Activated CD4-positive, alpha-beta T cell treated with anti-CD3 and anti-CD28 coated beads for 4 hours (primary cell): ENCODE measurements at places on chromosomes 13 and 19.
A peak's percentile ranks its signal among the peaks of the same experiment; 100 is the strongest.

- no peak for DNase-seq
These were observed 985 bp upstream of the KCNK6 start for GRCh38 chr19:38318660-38319059.

DNA sequence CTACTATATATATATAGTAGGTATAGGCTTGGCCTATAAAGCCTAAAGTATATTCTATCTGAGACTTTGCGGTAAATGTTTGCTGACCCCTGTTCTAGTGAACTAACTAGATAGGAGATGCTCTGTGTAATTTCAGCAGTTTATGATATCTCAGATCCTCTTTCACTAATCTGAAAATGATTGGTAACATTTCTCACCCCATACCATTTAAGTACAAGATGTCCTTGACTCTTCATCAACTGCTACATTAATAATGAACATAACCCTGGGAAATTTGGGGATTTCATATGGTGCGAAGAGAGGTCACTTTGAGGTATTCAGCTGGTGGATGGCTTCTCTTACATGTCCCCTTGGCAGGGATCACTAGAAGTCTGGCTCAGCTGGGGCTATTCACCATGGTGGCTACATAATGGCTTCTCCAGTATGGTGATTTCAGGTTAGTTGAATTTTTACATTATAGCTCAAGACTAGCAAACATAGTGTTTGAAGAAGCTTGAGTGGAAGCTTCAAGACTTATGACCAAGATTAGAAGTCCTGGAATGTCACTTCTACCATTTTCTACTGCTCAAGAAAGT, 103.6 kb upstream of the MYCBP2 start:
- no peak for DNase-seq

GRCh38 chr13:103716718-103717117, 650.5 kb upstream of the SLC10A2 start:
- no peak for DNase-seq

DNA sequence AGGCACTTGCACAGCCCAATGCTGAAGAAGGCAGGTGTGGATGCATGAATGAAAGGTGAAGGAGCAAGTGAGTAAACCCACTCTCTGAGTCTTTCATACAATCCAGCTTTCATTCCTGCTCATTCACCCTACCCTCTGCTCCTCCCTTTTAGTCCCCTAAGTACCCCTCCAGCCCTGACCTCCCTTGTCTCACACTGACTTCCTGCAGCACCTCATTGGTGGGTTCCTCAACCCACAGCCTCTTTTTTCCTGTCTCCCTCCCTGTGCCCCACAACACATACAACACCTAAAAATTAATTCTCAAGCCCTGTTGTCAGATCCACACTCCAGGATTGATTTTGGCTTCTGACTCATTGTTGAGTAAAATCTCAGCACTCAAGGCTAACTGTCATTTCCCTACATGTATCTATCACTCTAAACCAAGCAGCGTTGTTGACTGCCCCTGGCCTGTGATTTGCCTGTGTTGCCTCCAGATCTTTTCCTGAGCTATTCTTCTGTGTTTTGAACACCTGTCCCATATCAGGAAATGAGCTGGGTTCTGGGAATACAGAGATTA, 177.3 kb upstream of the SERP2 start:
- DNase-seq = no peak

DNA sequence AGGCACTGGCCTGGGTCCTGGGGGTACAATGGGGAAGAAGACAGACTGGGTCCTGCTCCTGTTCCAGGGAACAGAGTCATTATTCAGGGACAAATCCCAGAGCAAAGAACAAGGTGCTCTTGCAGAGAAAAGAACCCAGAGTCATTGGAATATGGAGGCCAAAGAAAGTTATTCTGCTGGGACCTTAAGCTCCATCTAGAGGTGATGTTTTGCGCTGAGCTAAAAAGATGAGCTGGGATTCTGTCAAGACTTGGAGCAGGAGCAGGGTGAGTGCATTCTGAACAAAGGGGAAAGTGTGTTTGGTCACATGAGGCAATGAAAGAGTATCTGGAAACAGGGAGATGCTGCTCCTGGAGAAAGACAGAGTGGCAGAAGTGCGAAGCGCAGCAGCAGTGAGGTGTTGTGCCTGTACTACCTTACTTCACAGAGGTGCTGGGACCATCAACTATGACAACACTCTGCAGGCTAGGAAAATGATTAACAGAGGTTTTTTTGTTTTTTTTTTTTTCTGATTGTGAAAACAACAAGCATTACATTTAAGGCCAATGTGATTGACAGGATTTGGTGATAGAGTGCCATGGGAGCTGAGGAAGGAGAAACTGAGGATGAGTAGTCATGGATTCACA, 95.3 kb upstream of the TNFSF11 start:
- DNase-seq = peak; percentile 13

GRCh38 chr13:43431841-43432240, 354.9 kb downstream of the ENOX1 start:
- DNase-seq = no peak

GRCh38 chr13:41654796-41655195, 197.4 kb downstream of the RGCC start:
- no peak for DNase-seq

- no peak for DNase-seq
These were observed 20.8 kb downstream of the ANKRD10 start for GRCh38 chr13:110894086-110894485.

GRCh38 chr19:56066152-56067023, 54.7 kb downstream of the ZNF787 start:
- peak; percentile 60 for DNase-seq
